Activated T-cell treated with anti-CD3 and anti-CD28 coated beads, Interleukin-2, amount 50 U/mL, for 48 hours (primary cell): ENCODE measurements at places on chromosomes 13 and 19.

GRCh38 chr13:111177081-111177711, 62.1 kb downstream of the ARHGEF7 start:
- DNase-seq: no peak

DNA sequence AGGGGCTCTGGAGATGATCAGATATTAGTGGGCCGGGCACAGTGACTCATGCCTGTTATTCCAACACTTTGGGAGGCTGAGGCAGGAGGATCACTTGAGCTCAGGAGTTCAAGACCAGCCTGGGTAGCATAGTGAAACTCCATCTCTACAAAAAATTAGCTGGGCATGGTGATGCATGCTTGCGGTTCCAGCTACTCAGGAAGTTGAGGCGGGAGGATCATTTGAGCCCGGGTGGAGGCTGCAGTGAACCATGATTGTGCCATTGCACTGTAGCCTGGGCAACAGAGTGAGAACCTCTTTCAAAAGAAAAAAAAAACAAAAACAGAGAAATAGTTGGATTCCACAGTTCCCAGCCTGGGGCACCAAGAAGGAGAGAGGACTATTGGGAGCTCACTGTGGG, 17.9 kb upstream of the SHFL start:
- no peak for DNase-seq

GRCh38 chr13:40552895-40553294, 113.5 kb downstream of the FOXO1 start:
- no peak for DNase-seq

DNA sequence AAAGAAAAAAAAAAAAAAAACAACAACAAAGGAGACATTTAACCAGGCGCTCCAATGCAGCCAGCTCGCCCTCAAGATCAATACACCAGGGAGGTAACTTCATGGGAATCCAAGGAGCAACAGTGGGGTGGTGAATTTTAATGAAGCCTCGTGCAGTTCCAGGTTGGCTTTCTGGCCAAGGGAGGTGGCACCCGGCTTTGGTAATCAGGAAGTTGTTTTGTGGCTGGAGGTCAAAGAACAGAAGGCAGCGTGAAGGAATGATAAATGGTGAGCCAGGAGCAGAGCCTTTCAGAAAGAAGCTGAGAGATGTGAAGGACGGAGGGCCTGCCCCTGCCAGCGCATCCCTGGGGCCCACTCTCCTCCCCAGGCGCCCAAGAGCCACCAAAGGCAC, 188.2 kb upstream of the TSC22D1 start:
- no peak for DNase-seq

GRCh38 chr13:38687246-38688229, 661 bp downstream of the FREM2 start:
- peak; percentile 20 for DNase-seq

- DNase-seq: no peak
Observed at GRCh38 chr19:5134691-5135090, 165.8 kb downstream of the KDM4B start.

- DNase-seq: no peak
Observed at GRCh38 chr19:33096005-33096404, 15.0 kb downstream of the GPATCH1 start.

DNA sequence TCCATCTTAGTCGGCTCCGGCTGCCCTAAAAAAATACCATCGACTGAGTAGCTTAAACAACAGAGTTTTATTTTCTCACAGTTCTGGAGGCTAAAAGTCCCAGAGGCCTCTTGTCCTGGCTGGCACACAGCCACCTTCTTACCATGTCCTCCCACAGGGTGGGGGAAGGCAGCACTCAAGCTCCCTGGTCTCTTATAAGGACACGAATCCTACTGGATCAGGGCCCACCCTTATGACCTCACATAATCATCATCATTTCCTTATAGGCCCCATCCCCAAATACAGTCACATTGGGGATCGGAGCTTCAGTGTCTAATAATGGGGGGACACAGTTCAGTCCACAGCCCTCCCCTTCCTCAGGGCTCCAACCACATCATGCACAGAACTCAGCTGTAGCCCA, 2.6 kb upstream of the TUBA3C start:
- no peak for DNase-seq

- no peak for DNase-seq
Observed at GRCh38 chr13:33817513-33817900, 442 bp upstream of the RFC3 start.

DNA sequence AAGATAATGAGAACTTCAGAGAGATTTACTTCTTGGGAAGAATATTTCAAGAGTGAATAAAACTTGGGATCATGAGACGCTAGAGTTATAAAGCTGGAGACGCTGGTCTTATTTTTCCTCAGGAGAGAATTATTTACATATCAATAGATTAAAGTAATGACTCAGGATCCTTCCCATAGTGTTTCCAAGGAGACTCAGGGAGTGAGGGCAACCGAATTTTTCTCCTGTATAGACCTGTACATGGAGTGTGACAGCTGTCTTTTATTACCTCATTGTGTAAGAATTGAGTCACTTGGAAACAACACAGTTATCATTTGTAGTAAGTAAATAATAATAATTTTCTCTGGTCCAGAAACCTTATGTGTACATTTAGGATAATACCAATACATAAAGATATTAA, 1905.5 kb downstream of the OLFM4 start:
- DNase-seq: no peak

GRCh38 chr13:97011446-97012131, 17.3 kb upstream of the OXGR1 start:
- DNase-seq: no peak

DNA sequence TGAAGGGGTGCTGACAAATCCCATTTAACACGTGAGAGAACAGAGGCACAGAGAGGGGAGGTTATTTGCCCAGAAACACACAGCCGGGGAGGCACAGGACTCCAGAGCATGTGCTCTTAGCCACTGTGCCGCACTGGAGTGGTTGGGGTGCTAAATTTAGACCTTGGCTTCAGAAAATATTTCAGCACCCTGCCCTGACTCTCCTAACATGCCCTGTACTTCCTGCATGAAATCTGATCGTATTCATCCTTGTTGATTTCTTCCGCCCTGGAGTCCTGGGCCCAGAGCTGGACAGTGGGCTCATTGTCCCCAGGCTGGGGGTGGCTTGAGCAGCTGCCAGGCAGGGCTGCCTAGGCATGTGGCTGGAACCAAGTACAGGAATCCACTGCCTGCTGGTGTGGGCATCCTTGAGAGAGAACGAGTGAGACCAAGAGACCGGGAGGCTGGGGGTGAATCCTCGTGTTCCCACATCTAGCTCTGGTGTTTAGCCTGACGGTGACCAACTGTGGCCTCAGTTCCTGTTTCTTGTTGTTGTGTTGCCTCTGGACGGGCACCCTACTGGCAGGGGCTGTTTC, 5.3 kb downstream of the SLC27A1 start:
- no peak for DNase-seq

DNA sequence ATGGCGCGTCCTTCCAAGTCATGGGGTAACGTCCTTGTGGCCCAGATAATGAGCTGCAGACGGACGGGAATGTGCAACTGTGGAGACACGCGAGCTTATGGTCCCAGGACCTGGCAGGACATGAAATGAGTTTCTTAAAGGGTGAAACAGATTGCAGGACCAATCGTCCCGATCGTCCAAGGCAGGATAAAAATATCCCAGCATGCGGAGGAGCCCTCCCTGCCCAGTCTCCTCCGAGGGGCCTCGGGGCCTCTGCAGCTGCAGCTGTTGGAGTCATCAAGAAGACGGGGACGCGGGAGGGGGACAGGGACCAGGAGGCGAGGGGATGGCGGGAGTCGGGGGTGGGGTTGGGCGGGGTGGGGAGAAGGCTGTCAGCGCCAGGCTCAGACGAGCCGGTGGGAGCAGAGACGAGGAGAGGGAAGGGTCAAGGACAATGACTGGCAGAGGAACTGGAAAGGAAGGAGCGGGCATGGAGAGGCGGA, 14.4 kb upstream of the GARIN5A start:
- no peak for DNase-seq

GRCh38 chr13:112647256-112647655, 42.6 kb upstream of the ATP11A start:
- DNase-seq: no peak

- DNase-seq: no peak
Observed at GRCh38 chr19:6706633-6706958, 13.9 kb downstream of the C3 start.

DNA sequence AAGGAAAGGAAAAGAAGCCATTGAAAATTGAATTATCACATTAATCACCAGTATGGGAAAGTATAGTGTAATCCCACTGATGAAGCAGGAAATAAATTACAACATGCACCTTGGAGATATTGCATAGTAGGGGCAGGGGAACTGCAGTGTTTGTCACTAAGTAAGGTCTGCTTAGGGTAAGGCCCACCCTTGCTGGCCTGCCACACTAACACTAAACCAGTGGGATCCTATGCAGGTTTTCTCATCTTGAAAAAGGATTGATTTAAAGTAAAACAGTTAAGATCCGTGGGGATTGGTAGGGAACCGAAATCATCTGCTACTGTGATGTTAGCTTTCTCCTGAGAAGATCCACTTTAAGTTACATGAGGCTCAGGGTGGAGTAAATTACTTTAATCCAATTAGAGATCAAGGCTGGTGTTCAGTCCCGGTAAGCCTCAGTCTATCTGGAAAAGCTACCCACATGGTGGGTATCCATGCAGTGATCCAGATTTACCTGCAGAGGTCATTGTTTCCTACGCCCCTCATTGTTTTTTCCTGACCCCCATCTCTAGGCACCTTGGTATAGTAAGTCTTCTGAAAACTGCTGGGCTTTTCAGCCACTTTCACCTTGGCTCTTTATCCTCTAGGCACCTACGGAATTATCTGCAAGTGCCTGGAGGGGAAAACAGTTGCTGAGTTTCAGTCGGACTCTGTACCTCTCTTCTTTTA, 1014.9 kb upstream of the ATXN8OS start:
- no peak for DNase-seq

- DNase-seq: no peak
Observed at GRCh38 chr13:51475727-51476501, 23.1 kb upstream of the INTS6 start.

GRCh38 chr19:14339741-14340140, 41.5 kb upstream of the ADGRE5 start:
- DNase-seq: no peak

GRCh38 chr19:52211203-52211602, 21.4 kb downstream of the PPP2R1A start:
- DNase-seq: no peak

- DNase-seq: no peak
Observed at GRCh38 chr13:42798118-42798517, 16.7 kb downstream of the FAM216B start.

DNA sequence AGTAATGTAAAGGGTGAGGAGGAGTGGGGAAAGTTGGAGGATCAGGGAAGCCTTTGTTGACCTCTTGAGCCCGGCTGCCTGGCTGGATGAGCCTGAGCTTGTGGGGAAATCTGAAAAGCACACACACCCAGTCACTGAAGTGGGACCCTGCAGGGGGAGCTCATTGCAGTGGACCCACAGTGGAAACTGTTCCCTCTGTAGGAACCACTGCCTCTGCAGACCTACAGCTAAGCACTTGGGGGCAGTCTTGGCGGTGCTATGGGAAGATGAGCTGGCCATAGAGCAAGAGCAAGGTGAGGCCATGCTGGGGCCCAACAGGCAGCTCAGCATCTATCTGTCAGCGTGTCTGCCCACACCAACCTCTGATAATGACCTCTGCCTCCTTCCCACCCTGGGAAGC, 294.8 kb downstream of the TSHZ3 start:
- peak; percentile 34 for DNase-seq

GRCh38 chr13:84739021-84739420, 856.7 kb upstream of the SLITRK1 start:
- DNase-seq: no peak

DNA sequence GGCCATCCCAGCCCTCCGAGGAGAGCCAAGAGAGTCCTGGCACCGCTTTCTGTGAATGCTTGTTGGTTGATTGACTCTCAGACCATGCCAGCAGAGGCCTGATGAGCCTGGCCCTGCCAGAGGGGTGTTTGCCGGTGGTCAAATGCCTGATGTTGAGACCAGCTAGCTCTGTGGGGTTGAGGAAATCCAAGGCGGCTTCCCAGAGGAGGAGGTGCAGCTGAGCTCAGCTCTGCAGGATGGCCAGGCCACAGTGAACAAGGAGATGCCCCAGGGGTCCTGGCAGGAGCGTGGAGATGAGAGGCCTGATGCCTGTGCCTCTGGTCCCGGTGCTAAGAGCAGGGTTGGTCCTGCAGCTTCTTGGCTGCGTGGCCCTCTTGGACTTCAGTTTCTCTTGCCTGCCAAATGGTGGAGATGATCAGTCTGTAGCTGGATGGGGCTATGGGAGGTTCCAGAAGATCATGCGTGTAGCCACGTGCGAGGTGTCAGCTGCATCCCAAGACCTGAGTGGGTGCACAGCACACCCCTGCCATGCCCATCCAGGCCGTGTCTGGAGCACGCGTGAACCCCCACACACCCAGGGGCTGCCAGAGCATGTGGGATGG, 16.8 kb downstream of the NFIC start:
- DNase-seq: no peak

DNA sequence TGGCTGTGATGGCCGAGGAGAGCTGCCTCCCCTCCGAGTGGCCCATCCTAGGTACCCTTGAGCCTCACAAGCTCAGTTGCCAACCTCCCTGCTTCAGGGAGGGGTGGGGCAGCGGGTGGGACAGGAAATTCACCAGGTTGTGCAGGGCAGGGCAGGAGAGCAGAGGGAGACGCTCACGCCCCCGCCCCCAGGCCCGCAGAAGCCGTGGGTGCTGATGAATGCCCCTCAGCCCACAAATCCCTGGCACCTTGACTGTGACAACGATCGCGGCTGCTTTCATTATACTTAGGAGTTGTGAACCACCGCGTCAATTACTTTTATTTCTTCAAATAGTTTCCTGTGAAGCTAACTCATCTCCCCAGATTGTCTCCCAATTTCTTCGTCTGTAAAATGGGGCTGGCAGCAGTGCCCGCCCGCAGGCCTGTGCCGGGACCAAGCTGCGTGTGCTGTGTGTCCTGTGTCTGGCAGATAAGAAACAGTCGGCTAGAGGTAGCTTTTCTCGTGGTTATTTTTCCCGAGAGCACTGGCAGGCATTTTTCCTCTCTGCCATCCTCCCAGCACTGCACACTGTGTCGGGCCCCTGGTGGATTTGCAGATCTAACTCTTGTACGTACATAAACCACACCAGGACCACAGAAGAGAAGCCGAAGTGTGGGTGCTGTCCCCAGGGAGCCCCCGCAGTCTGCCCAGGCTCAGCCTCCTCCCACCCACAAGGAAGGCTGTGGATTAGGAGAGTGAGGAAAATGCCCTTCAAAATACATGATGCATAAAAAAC, 7.9 kb upstream of the RASA3 start:
- no peak for DNase-seq

GRCh38 chr19:29855087-29855486, 43.3 kb downstream of the CCNE1 start:
- DNase-seq: no peak

- DNase-seq: no peak
Observed at GRCh38 chr19:21848706-21849105, 12.7 kb upstream of the ZNF43 start.

DNA sequence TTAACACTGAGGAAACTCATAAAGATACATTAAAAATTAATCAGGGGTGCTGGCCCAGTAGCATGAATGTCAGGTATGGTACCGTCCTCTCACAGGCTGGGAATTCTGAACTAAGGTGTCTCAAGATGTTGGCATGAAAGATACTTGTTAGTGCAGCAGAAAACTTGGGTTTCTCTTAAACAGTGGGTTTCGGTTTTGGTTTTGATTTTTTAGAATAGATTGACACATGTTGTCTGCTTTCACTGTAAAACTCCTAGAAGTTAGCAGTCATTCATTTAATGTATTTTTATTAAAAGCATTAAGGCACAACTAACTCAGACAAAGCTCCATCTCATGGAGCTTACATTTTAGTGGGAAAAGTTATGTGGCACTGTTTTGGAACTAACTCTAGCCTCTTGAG, 3.5 kb upstream of the OBI1 start:
- no peak for DNase-seq
